ENCODE measurements at places on chromosomes 6 and 20. TPM values are rescaled to one million over a fixed set of nuclear protein-coding genes. Genes with fewer than 3 reads are reported as not detected.
A peak's percentile ranks its signal among the peaks of the same experiment; 100 is the strongest.

The FITM2 gene
- total RNA-seq, result 15.9 TPM

The B3GAT2 gene
- total RNA-seq, result not detected

The PTK6 gene
- 61.1 TPM for total RNA-seq

The COL11A2 gene
- 0.97 TPM for total RNA-seq

The ACTR5 gene
- total RNA-seq, result 10.9 TPM

The CASS4 gene
- 0.42 TPM for total RNA-seq

DNA sequence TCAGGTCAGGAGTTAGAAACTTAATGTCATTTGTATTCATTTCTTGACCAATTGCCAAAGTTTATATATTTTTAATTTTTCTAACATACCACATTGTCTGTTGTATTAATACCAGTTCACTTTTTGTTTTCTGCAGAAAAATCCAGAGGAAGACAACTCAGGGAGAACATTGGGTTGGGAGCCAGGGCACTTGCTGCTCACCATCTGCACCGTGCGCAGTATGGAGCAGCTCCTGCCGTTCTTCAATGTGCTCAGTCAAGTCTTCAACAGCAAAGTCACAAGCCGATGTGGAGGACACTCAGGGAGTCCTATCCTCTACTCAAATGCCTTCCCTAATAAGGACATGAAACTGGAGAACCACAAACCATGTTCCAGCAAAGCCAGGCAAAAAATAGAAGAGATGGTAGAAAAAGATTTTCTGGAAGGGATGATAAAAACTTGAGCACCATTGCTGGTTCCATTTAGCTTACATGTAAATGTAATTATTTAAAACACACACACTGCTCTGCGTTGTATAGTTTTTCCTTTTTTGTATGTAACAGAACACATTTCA lies 25.3 kb downstream of the PGM3 start:
- H3K27ac ChIP-seq, result no peak overlapping the region
- H3K36me3 ChIP-seq, result peaks cover 95% of the 10 kb centered on the region
- DNase-seq, result no peak
- no peak overlapping the region for H3K4me3 ChIP-seq

DNA sequence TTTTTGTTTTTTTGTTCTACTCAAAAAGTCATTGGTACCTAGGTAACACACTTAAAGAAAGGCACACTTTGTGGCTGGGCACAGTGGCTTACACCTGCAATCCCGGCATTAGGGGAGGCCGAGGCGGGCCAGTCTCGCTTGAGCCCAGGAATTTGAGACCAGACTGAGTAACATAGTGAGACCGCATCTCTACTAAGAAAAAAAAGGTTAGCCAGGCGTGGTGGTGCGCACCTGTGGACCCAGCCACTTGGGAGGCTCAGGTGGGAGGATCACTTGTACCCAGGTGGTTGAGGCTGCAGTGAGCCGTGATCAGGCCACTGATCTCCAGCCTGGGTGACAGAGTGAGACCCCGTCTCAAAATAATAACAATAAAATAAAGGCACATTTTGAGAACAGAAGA lies 67.4 kb upstream of the BHLHE23 start:
- H3K4me3 ChIP-seq, result no peak overlapping the region
- H3K36me3 ChIP-seq, result no peaks in the 10 kb centered on the region
- DNase-seq, result peak; percentile 28
- H3K4me1 ChIP-seq, result no peaks in the 10 kb centered on the region
- H3K27me3 ChIP-seq, result peaks cover 68% of the 10 kb centered on the region
- H3K27ac ChIP-seq, result no peak overlapping the region

GRCh38 chr6:25175196-25175595 lies 104.0 kb upstream of the CARMIL1 start:
- no peaks in the 10 kb centered on the region for H3K27me3 ChIP-seq
- H3K4me1 ChIP-seq, result peaks cover 56% of the 10 kb centered on the region
- H3K4me3 ChIP-seq, result no peak overlapping the region
- H3K27ac ChIP-seq, result peak overlapping the region; percentile 32

DNA sequence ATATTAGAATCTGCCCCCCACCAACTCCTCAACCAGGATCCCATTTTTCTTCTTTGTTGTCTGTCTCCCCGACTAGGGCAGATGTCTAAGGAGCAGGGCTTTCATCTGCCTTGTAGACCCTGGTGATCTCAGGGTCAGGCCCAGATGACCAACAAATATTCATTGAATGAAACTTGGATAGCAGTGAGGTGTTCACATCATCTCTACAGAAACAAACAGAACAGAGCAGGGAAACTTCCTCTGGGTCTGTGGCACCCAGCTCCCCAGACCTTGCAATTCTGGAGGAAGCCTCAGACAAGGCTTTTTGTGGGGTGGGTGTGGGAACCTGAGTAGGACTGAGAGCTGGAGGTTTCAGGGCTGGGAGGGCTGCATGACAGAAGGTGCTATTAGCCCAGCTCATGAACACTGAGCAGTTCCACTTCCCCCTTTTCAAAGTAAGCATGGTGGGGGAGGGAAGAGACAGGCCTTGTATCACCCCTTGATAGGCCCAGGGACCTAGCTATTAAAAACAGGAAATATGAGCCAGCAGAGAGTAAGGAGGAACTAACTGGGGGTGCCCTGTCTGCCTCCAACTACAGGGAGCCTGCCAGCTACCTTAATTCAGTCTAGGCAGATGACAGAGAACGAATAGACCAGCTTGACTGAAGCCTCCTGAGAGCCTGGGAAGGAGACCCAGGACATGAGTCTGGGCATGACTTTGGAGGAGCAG lies 37.3 kb upstream of the TOP1 start:
- no peak overlapping the region for H3K27ac ChIP-seq
- peaks cover 14% of the 10 kb centered on the region for H3K4me1 ChIP-seq
- H3K4me3 ChIP-seq, result no peak overlapping the region

GRCh38 chr20:25570148-25570530 lies 15.2 kb downstream of the NINL start:
- no peaks in the 10 kb centered on the region for H3K36me3 ChIP-seq
- no peak overlapping the region for H3K27ac ChIP-seq
- H3K4me1 ChIP-seq, result no peaks in the 10 kb centered on the region
- H3K4me3 ChIP-seq, result no peak overlapping the region
- H3K27me3 ChIP-seq, result no peaks in the 10 kb centered on the region

DNA sequence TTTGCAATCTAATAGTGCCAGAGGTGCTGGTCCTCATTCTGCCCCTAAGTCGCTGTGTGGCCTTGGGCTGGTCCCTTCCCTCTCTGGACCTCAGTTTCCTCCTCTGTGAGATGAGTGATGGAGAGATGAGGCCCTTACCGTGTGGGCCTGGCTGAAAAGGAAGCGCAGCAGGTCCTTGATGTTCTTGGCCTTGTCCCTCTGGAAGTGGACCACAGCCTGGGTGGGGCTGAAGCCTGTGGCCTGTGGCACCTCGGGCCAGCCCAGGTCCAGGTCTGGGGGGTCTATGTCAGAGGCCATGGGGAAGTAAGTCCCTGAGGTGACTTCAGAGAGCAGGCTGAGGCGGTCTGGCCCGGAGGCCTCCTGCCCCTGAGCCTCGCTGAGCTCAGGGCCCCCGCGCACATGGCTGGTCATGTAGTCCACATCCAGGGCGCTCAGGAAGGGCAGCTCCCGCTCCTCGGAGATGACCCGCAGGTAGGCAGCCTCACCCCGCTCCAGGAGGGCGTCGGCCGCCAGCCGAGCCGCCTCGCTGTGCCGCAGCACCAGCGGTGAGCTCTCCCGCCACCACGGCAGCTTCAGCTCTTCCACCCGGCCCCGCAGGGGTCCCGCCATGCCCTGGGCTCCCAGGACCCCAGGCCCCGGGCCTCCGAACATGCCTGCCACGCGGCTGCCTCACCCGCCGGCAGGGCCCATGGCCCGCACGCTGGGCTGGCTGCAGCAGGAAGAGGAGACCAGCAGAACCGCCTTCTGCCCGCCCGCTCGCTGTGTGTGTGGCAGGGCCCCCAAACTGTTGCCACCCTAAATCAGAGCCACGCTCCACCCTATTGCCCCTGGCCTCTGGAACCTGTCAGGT lies at the start of gene FAM83C:
TSS of gene FAM83C (minus strand) at position 772 of the 850 bp plus-strand sequence. CDS start at position 651, 121 bp downstream.
- H3K27me3 ChIP-seq, result peaks cover 8% of the 10 kb centered on the region
- peak within 1 kb of the TSS; percentile 65 for H3K27ac ChIP-seq
- DNase-seq, result no peak
- H3K4me1 ChIP-seq, result peaks cover 22% of the 10 kb centered on the region
- peak within 1 kb of the TSS; percentile 42 for H3K4me3 ChIP-seq

GRCh38 chr6:123810948-123811347 lies 7.3 kb downstream of the NKAIN2 start:
- no peak for DNase-seq
- H3K36me3 ChIP-seq, result no peaks in the 10 kb centered on the region
- no peak overlapping the region for H3K4me3 ChIP-seq
- H3K4me1 ChIP-seq, result no peaks in the 10 kb centered on the region

- H3K36me3 ChIP-seq, result no peaks in the 10 kb centered on the region
- peaks cover 6% of the 10 kb centered on the region for H3K4me1 ChIP-seq
- DNase-seq, result no peak
Observed at GRCh38 chr6:168546151-168546550, 105.2 kb downstream of the SMOC2 start.

- H3K27ac ChIP-seq, result no peak overlapping the region
- no peaks in the 10 kb centered on the region for H3K4me1 ChIP-seq
- H3K4me3 ChIP-seq, result no peak overlapping the region
- H3K27me3 ChIP-seq, result no peaks in the 10 kb centered on the region
Observed at GRCh38 chr6:165574220-165575157, 88.6 kb downstream of the PDE10A start.

GRCh38 chr20:63014710-63015109 lies 7.9 kb upstream of the BHLHE23 start:
- H3K27ac ChIP-seq, result no peak overlapping the region
- H3K27me3 ChIP-seq, result peaks cover 99% of the 10 kb centered on the region
- peaks cover 4% of the 10 kb centered on the region for H3K4me1 ChIP-seq
- H3K4me3 ChIP-seq, result no peak overlapping the region
- no peak for DNase-seq
- no peaks in the 10 kb centered on the region for H3K36me3 ChIP-seq
